Stimulated activated CD8-positive, alpha-beta memory T cell treated with anti-CD3 and anti-CD28 coated beads, Interleukin-7, amount 100 ng/mL, for 1 hour (primary cell): ENCODE measurements at places on chromosomes 2 and 18.

DNA sequence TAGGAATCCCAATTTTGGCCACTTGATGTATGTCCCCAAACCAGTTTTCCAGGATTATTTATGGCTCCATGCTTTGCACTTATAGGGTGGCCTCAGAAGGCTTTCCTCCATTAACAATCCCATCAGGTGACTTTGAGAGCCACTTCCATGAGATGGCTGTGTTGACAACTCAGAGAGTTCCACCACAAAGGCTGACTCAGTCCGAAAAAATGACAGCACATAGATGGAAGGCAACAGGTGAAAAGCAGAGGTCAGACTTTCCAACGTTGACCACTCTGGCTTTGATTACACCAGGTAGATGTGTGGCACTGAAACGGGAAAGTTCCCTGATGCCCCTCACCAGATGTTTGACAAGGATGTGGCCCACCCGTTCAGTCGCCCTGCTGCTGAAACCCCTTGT is 431.4 kb upstream of the TNP1 start:
- no peak for DNase-seq

DNA sequence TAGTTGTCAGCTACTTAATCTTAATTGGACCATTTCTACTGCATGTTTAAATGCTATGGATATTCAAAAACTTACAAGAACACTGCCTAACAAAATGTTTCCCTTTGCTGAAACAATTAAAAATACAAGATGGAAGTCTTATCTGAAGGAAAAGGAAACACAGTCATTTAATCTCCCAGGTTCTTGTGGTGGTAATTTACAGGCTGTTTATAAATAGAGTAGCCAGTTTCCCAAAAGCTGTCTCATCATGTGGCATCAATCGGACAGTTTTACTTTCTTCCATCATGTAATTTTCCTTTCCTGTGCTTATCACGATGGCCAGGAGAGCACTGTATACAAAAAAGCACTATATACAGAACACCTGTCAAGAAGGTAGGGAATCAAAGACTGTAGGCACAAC is 368.1 kb downstream of the ZEB2 start:
- DNase-seq = no peak

GRCh38 chr18:47381975-47382570 is 130.6 kb upstream of the SKOR2 start:
- no peak for DNase-seq

GRCh38 chr2:181682026-181682789 is 1.9 kb upstream of the NEUROD1 start:
- DNase-seq = no peak

GRCh38 chr2:44676379-44676778 is 265.1 kb upstream of the SIX3 start:
- DNase-seq = no peak

DNA sequence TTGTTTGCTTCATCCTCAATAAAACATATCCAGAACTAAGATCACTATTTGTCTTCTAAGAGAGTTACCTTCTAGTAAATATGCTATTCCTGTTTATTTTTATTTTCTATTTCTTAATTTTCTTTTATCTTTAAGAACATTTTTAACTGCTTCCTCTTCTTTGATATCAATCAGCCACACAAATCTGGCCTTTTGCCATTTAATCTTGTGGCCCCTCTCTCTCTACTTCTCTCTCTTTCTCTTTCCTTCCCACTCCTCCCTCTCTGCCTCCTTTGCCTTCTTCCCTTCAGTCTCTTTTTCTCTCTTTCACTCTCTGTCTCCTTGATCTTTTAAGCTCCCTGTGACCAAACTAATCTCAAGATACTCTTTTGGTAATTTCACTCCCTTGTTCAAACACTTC is 108.4 kb downstream of the GRB14 start:
- DNase-seq = no peak

DNA sequence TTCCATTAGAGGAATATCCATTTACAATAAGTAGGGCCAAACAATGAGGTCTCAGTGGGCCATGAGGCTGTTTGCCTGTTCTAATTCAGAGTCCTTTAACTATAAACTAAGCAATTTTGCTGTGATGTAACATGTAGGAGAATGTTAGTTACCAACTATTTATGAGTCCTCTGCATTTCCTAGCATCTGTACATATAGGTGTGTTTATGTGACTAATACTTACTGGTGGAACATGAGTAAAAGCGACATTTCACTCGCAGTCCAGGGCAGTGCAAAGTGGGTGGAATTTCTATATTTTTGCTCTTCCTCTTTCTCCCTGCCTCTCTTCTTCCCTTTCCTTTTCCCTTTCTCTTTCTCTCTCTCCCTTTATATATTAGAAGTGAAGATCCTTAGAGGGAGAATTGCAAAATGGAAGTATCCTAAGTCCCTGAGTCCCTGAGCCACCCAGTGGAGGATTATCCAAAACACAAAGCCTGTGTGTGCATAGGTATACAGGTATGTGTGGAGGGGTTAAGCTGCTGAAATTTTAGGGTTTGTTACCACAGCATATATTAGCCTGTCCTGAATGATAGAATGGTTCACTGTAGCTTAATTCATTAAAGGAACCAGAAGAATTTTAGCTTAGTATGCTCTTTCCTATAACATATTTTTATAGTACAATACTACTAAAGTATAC is 487.0 kb upstream of the FANCL start:
- no peak for DNase-seq

GRCh38 chr2:36578343-36579296 is 19.3 kb downstream of the FEZ2 start:
- no peak for DNase-seq

DNA sequence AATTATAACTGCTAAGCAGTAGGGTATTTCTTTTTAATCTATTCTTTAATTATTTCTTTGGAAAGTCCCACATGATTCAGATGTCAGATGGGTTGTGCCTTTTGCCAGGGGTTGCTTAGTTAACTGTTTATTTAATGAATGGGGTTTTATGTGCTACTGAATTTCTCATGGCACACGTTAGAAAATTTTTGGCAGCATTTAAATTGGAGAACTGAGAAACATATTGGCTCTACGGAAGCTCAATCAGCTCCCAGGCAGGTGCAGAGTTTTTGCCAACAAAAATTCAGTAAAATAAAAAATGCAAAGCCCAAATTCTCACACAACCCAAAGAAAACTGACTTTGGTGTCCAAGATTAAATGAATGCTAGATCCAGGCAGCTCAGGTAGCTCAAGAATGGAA is 467.2 kb downstream of the NRXN1 start:
- no peak for DNase-seq

- no peak for DNase-seq
These were observed 20.6 kb downstream of the CROCC2 start for GRCh38 chr2:240926516-240927389.

- DNase-seq = no peak
These were observed 13.0 kb downstream of the TEX44 start for GRCh38 chr2:231605607-231606091.
